Anterior cingulate cortex (tissue), 58 donors: ENCODE measurements at places on chromosomes 6 and 20.

- DNase-seq, result no peak
Measured at GRCh38 chr20:3674995-3675900, 6.6 kb downstream of the ADAM33 start.

- DNase-seq, result peak; percentile 21
Measured at GRCh38 chr6:148144917-148145521, 197.6 kb upstream of the SASH1 start.

- no peak for DNase-seq
Measured at GRCh38 chr6:41488433-41489119, 57.6 kb upstream of the FOXP4 start.

- no peak for DNase-seq
Measured at GRCh38 chr6:24613361-24614042, 32.5 kb downstream of the KIAA0319 start.

- DNase-seq, result no peak
Measured at GRCh38 chr6:1868561-1869261, 259.0 kb downstream of the FOXC1 start.

GRCh38 chr6:138468320-138469015 is 30.8 kb downstream of the NHSL1 start:
- no peak for DNase-seq

- no peak for DNase-seq
Measured at GRCh38 chr20:17727351-17727750, 27.6 kb downstream of the BANF2 start.

DNA sequence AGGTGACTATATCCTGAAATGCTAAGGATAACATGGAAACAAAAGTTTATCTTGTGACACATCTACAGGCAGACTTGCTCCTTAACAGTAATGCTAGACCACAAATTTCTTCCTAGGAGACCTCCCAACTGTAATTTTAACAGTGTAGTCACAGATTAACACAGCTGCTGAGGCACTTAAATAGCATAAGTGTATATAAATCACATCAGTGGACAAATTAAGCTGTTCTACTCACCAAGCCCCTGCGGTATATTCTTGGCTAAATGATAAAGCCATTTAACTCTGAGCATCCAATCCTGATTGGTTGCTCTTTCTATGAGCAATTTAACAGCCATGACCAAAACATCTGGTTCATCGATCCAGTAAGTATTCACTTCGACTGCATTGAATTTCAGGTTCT is 73.3 kb upstream of the LYRM2 start:
- DNase-seq, result no peak

DNA sequence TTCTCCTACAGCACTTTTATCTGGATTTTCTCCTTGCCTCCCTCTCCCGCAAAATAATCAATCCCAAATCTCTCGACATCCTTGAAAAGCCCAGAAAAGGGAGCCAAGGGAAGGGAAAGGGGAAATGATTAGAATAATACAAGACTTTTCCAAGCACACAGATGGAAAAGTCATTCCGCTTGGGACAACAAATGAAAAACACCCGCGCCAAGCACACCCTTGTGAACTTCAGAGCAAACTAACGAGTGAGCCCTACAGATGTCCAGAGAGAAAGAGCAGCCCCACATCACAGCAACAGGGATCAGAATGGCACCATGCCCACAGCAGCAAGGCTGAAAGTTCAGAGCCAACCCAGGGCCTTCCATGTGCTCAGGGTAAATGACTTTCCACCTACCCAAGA is 49.6 kb downstream of the NINL start:
- DNase-seq, result no peak

GRCh38 chr6:118815495-118815894 is 78.5 kb upstream of the ASF1A start:
- DNase-seq, result no peak

- no peak for DNase-seq
Measured at GRCh38 chr6:109526905-109527628, 44.0 kb upstream of the ZBTB24 start.

DNA sequence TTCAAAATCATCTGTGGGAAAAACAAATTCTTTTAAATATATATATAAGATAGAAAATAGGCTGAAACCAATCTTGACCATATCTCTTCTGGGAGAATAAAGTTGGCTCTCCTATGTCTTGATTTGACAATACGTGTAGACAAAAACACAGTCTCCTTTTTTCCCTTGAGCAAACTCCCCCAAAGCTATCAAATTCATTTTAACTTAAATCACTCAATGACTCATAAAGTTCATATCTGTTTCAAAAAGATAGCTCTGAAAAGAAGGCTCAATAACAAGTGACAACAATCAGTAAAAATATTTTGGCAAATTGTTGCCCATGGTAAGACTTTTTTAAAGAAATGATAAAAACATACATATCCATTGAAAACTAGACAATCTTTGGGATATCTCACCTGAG is 236.0 kb upstream of the TENT5A start:
- no peak for DNase-seq

DNA sequence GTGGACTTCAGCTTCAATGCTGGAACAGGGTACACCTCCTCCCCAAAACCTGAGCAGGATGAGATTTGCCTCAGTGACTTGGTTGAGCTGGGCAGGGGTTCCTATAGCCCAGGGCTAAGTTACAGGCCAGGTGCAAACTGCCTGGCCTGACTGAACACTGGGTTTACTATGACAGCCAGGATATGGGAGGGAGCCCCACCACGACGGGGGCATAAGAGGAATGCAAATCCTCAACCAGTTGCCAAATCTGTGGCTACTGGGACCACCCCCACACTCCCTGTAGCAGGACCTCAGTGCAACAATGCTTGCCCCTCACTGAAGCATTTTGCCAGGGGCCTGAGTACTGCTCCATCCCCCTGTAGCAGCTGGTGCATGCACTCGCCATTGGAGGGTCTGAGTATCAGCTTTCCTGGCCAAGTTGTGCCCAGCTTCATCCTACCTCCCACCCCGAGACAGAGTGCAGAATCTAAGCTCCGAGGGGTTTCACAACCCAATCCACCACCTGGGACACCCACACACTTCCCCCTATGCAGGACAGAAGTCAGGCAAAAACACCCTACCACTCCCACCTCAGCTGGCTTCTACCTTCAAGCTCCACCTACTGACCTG is 27.6 kb downstream of the TREML4 start:
- DNase-seq, result no peak

DNA sequence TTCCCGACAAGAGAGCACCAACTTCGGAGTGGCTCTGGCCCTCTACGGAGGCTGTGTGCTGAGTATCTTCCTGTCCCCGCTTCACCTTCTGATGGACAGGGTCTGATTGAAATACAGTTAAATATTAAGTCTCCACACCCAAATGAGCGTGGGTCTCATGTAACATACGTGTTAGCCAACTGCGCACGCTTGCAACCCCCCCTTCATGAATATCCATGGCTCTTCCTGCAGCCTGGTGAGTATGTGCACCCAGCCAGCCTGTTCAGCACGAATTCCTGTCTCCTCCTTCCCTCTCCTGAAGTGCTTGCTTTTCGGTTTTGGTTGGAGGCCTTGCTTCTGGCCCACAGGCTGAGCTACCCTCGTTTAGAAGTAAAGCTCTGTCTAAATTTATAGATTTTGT is 102.9 kb upstream of the FRMD1 start:
- DNase-seq, result no peak
